ENCODE measurements at places on chromosomes 3 and 15. TPM values are rescaled to one million over a fixed set of nuclear protein-coding genes. Genes with fewer than 3 reads are reported as not detected.
A peak's percentile ranks its signal among the peaks of the same experiment; 100 is the strongest.

Gene SPATA12
- not detected for total RNA-seq

Gene CCRL2
- total RNA-seq = 2.8 TPM

Gene LEKR1
- 1.1 TPM for total RNA-seq

Gene GXYLT2
- 0.92 TPM for total RNA-seq

Gene GREM1
- not detected for total RNA-seq

Gene GAP43
- total RNA-seq = not detected

Gene NEO1
- 3.1 TPM for total RNA-seq

Gene ARHGEF3
- 63.0 TPM for total RNA-seq

DNA sequence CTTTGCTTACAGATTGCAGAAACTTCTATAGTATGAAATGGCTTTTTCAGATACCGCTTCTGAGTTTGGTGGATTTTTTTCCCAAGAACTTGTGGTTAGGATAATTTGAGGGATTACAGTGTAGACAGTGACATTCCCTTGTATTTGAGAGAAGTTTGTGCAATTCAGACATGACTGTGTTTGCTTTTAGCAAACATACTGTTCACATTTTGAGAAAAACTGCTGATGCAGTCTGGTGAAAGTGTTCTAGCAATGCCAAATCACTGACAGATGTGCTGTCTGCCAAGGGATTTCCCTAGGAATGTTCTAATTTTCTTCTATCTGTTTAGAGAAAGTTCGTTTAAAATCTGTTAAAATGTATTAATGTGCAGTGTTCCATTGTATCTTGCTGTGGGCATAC lies 652.6 kb downstream of the FHIT start:
- DNase-seq = no peak
- no peak overlapping the region for H3K27ac ChIP-seq
- H3K4me3 ChIP-seq = no peak overlapping the region
- no peaks in the 10 kb centered on the region for H3K36me3 ChIP-seq
- peaks cover 4% of the 10 kb centered on the region for H3K4me1 ChIP-seq

DNA sequence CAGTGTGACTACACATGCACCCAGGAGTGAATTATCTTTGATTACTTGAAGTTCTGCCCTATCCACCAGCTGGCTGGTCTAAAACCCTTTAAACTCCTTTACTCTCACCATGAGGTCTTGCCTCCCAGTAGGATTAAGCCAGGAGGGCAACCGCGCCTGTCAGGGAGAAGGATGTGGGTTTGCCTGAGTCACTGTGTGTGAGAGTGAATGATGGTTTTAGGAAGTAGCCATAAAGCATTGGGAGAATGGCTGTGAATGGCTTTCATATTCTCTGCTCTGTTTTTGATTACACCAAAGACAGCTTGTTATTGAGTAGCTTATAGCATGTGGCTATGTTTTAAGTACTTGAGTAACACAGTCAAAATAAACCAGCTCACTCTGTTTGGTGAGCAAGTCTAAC lies 637.7 kb upstream of the TBL1XR1 start:
- H3K27me3 ChIP-seq = no peaks in the 10 kb centered on the region
- no peak overlapping the region for H3K4me3 ChIP-seq
- no peak for DNase-seq
- no peaks in the 10 kb centered on the region for H3K36me3 ChIP-seq
- H3K27ac ChIP-seq = no peak overlapping the region

DNA sequence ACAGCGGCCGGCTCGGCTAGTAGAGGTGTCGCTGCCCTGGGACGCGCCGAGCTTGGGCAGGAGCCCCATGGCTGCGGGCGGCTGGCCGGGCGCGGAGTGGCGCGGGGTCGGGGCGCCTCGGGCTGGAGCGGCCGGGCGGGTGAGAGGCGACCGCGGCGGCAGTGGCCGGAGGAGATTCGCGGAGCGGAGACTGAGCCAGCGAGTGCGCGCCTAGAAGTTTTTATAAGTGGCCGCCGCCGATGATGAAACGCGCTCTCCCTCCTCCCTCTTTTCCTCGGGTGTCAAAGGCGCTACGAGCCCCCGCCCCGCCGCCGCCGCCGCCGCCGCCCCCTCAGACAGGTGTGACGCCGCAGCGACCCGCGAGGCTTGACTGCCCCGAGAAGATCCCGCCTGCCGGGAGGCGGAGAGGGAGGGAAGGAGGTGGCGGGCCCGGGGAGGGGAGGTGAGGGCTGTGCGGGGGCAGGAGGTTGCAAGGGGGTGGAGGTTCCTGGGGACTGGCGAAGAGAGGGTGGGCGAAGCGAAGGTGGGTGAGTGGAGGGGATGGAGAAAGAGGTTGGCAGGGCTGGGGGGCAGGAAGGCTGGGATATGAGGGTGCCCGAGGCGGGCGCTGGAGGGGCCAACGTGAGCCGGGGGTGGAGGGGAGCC lies at the start of gene SLCO2A1:
Gene SLCO2A1, minus strand, starts transcription at position 192 of the 645 bp plus-strand sequence. Its CDS starts 123 bp downstream, at position 69.
- H3K4me3 ChIP-seq = peak within 1 kb of the TSS; percentile 66
- no peak within 1 kb of the TSS for H3K27ac ChIP-seq
- H3K27me3 ChIP-seq = peaks cover 36% of the 10 kb centered on the region
- DNase-seq = peak; percentile 63

DNA sequence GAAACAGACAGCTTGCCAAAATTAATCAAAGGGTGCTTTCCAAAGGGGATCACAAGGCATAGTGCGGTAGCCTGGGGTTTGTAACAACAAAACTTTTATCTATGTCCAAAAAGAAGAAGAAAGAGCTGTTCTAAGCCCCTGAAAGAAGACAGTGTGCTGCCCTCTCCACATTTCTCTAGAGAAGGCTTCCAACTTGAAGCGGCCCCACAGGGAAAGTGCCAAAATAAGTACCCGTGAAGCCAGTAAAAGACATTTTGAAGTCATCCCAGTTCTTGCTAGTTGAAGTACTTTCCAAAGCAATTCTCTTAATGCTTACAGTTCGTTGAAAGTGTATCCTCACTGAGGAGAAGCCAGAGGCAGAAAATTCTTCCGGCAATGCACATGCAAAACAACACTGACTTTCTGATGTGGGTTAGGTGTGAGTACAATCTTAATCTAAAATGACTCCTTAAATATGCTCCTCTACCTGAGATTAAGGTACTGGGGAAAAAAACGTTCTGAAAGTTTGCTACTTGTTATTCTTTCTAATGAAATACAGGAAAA lies 21.3 kb downstream of the GPR15 start:
- H3K36me3 ChIP-seq = peaks cover 34% of the 10 kb centered on the region
- peaks cover 79% of the 10 kb centered on the region for H3K4me1 ChIP-seq
- no peak for DNase-seq
- peak overlapping the region; percentile 97 for H3K27ac ChIP-seq

GRCh38 chr3:56754741-56755417 lies 46.9 kb downstream of the ARHGEF3 start:
- peaks cover 75% of the 10 kb centered on the region for H3K4me1 ChIP-seq
- H3K27me3 ChIP-seq = no peaks in the 10 kb centered on the region
- H3K36me3 ChIP-seq = peaks cover 66% of the 10 kb centered on the region
- peak; percentile 60 for DNase-seq

- peaks cover 5% of the 10 kb centered on the region for H3K27me3 ChIP-seq
- H3K4me1 ChIP-seq = no peaks in the 10 kb centered on the region
- H3K4me3 ChIP-seq = no peak overlapping the region
- DNase-seq = peak; percentile 59
- H3K27ac ChIP-seq = no peak overlapping the region
- no peaks in the 10 kb centered on the region for H3K36me3 ChIP-seq
Observed at GRCh38 chr3:176814285-176814684, 383.0 kb downstream of the TBL1XR1 start.

GRCh38 chr3:94704467-94704866 lies 641.6 kb downstream of the NSUN3 start:
- no peaks in the 10 kb centered on the region for H3K4me1 ChIP-seq
- H3K4me3 ChIP-seq = no peak overlapping the region
- H3K27ac ChIP-seq = no peak overlapping the region
- H3K27me3 ChIP-seq = no peaks in the 10 kb centered on the region

GRCh38 chr15:37981775-37982174 lies 47.3 kb downstream of the TMCO5A start:
- H3K27ac ChIP-seq = no peak overlapping the region
- H3K4me3 ChIP-seq = no peak overlapping the region
- no peak for DNase-seq

DNA sequence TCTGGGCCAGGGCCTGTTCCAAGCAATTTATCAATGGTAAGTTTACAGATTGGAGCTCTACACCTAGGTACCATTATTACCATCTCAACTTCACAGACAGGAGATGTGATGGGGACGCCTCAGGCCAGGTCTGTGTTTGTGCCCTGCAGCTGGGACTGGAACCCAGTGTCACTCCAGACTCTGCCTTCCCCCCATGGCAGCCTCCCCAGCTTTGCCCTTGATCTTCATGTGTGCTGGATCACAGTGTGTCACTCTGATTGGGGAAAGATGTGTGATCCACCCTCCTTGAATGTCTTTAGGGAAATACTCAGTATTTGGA lies 59.6 kb downstream of the MGLL start:
- H3K4me1 ChIP-seq = peaks cover 21% of the 10 kb centered on the region
- H3K27ac ChIP-seq = no peak overlapping the region
- no peak overlapping the region for H3K4me3 ChIP-seq
- H3K27me3 ChIP-seq = peaks cover 1% of the 10 kb centered on the region

GRCh38 chr3:105584003-105584790 lies 217.5 kb downstream of the ALCAM start:
- H3K36me3 ChIP-seq = no peaks in the 10 kb centered on the region
- DNase-seq = no peak

GRCh38 chr3:78204977-78205376 lies 1165.1 kb downstream of the ROBO2 start:
- no peaks in the 10 kb centered on the region for H3K36me3 ChIP-seq
- no peak overlapping the region for H3K4me3 ChIP-seq
- H3K4me1 ChIP-seq = no peaks in the 10 kb centered on the region
- DNase-seq = no peak
- H3K27ac ChIP-seq = no peak overlapping the region
- no peaks in the 10 kb centered on the region for H3K27me3 ChIP-seq

DNA sequence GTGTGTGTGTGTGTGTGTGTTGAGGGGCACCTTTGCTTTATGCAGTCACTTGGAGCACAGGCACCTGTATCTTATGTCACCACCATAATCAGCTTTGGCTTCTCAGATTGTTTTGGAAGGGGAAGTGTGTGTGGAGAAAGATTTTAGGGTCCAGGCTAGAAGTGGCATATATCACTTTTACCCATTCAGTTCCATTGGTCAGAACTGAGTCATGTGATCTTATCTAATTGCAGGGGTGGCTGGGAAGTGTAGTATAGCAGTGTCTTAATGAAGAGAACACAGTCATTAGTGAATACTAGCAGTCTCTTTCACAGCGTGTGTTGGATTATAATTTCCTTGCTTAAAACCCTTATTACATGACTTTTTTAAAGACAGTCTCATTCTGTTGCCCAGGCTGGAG lies 20.6 kb downstream of the NCK1 start:
- no peak for DNase-seq
- H3K4me1 ChIP-seq = peaks cover 62% of the 10 kb centered on the region
- H3K27ac ChIP-seq = no peak overlapping the region
- H3K27me3 ChIP-seq = no peaks in the 10 kb centered on the region
- H3K4me3 ChIP-seq = no peak overlapping the region
- peaks cover 29% of the 10 kb centered on the region for H3K36me3 ChIP-seq

DNA sequence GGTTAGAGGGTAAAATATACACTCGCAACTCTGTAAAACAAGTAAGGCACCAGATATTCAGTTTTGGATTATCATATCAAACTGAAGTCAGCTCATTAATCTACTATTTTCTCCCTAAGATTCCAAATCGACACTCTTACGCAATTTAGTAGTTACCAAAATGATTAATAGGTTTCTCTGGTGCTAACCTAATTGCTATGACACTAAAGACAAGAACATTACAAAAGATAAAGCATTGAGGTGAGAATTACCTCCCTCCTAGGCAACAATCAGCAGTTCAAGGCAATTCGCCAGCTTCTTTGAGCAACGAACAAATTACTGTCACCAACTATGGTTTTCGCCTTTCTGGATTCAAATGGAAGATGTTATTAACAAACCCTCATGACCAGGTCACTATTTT lies 1305.0 kb downstream of the ROBO2 start:
- H3K36me3 ChIP-seq = no peaks in the 10 kb centered on the region
- no peak overlapping the region for H3K4me3 ChIP-seq
- no peak overlapping the region for H3K27ac ChIP-seq
- H3K4me1 ChIP-seq = no peaks in the 10 kb centered on the region

DNA sequence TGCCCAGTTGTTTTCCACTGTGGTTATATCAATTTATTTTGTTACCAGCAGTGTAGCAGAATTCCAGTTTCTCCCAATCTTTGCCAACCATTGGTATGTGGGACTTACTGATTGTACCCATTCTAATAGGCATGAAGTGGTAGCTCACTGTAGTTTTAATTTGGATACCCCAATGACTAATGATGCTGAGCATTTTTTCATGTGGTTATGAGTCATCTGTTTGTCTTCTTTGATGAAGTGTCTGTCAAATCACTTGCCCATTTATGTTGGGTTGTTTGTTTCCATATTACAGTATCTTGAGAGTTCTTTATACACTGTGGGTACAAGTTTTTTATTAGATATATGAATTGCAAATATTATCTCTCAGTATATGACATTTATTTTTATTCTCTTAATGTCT lies 644.3 kb downstream of the NR2F2 start:
- H3K27me3 ChIP-seq = no peaks in the 10 kb centered on the region
- no peak overlapping the region for H3K4me3 ChIP-seq
- H3K27ac ChIP-seq = no peak overlapping the region

DNA sequence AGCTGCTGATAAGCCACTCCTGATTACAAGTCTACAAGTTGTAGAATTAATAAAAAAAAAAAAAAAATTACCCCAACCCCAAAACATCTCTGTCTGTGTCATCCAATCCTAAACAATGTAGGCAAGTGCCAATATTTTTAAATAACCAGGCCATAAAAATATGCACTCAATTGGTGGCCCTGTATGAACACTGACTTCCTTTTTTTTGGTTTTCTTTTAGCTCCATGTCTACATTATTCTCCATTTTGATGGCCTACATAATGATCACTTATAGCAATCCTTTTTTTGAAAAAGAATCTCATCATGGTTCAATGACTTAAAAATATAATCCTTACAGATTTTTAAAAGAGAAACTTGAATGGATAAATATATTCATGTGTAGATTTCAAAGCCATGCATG lies 72.1 kb downstream of the FOXP1 start:
- no peaks in the 10 kb centered on the region for H3K27me3 ChIP-seq
- H3K4me3 ChIP-seq = no peak overlapping the region
- H3K27ac ChIP-seq = no peak overlapping the region
- H3K36me3 ChIP-seq = peaks cover 4% of the 10 kb centered on the region
- peaks cover 24% of the 10 kb centered on the region for H3K4me1 ChIP-seq
- no peak for DNase-seq

DNA sequence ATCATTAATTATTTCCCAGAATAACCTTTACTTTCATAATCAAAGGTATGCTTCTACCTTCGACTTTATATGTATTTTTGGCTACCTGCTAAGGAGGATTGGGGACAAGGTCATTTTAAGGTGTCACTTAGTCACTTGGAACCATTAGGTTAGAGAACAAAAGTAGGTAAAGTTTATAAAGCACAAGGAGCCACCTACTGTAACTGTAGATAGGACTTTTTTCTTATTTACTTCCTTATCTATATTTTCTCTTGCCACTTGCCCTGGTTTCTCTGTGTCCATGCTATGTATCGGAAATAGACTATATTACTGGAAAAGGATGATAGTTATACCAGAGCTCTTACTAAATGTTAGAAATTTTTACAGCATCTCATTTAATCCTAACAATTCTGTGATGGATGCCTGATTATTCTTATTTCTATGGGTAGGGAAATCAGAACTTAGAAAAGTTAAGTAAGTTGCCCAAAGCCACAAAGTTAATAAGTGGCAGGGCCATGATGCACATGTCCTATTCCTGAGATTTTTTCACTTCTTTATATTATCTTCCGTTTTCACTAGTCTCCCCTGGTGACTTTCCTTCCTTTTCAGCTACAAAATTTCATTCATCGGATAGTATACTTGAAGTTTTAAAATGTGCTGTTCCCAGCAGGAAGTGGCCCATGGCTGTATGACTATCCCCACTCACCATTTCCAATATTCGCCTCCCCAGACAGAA lies 132.5 kb downstream of the CMSS1 start:
- peaks cover 2% of the 10 kb centered on the region for H3K4me1 ChIP-seq
- no peak overlapping the region for H3K4me3 ChIP-seq
- H3K27me3 ChIP-seq = no peaks in the 10 kb centered on the region
- no peak overlapping the region for H3K27ac ChIP-seq
- H3K36me3 ChIP-seq = no peaks in the 10 kb centered on the region

Data from activated CD8-positive, alpha-beta T cell treated with anti-CD3 and anti-CD28 coated beads for 36 hours (primary cell).